Inflammatory macrophage (primary cell): ENCODE measurements at places on chromosomes 6 and 20.

- peak; percentile 84 for DNase-seq
Observed at GRCh38 chr20:23087587-23088251, 1.6 kb upstream of the CD93 start.

DNA sequence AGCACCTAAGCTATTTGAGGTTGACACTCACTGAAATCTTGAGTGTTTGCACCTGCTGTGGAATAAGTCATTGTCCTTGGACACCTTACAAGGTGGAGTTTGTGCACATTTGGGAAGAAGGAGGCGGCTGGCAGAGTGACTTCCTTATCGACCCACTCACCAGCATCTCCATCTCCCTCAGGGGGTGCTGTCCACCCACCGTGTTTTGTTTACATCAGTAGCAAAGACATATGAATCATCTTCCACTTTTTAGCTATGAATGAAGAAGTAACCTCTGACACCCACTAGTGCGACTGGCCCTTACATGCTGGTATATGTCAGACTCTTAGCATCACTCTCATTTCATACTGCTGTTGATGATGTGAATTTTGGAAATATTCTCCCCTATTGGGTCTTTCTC is 119.5 kb upstream of the SGK1 start:
- peak; percentile 96 for DNase-seq

DNA sequence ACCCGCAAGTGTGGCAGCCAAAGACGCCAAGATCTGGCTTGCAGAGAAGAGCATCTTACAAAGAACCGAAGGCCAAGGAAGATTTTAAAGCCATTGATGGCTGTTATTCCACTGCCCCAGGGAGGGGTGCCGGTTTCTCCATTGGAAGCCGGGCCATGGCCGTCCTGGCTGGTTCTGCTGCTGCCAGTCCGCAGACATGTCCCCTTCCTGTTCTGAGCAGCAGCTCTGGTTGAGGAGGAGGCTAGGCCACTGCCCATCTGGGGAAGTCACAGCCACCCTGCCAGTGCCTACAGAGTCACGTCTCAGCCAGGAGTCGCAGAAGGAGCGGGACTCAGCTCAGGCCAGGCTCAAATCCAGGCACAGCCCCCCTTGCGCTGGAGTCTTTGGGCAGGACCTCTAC is 42.6 kb upstream of the MRGBP start:
- DNase-seq: no peak

DNA sequence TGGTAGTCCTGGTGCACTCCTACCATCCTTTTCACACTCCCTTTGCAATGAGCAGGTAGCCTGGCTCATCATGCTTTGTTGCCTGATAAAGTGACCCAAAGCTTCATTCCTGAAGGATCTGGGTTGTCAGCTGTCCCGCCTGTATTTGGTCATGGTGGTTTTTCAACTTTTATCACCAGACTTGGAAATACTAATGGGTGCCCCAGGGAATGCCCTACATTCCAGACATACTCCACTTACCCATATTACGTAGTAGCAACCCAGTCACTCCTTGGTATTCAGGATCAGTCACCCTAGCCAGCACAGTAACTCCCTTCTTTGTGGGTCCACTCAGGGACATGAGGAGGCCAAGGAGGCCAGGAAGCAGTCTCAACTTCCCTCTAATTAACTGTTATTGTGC is 199.2 kb downstream of the MAFB start:
- DNase-seq: no peak

DNA sequence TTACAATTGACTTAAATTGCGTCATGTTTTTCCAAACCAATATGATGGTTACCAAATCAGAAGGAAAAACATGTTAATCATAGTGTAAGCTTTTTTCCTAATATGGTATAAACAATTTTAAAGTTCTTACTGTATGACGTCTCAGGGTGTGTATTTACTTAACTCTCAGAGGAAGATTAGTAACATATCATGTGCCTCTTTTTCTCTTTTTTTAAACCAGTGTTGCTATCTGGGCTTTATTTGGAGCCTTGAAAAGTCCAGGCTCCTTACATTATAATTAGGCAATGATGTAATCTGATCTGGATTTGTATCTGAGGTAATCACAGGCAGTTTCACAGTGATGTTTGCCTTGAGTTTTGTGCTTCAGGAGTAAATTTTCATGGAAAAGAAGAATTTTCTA is 20.4 kb upstream of the RAB23 start:
- DNase-seq: peak; percentile 24

- no peak for DNase-seq
Observed at GRCh38 chr6:150008588-150008987, 16.7 kb downstream of the RAET1L start.

DNA sequence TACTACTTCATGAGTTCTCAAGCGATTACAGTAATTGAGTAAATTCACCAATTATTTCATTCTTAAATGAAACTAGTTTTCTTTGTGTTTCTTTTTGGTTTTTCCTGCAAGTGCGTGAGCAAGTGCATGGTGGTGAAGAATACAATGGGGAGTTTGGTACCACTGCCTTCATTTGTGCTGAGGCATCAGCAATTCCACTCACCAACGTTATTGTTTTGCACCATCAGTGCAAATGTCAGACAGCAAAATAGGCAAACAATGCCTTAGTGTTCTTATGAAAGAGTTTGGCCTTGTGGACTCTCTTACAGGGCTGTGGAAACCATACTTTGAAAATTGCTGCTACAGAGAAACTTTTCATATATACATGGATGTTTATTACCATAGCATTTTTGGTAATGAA is 8.2 kb downstream of the CDH26 start:
- DNase-seq: no peak

DNA sequence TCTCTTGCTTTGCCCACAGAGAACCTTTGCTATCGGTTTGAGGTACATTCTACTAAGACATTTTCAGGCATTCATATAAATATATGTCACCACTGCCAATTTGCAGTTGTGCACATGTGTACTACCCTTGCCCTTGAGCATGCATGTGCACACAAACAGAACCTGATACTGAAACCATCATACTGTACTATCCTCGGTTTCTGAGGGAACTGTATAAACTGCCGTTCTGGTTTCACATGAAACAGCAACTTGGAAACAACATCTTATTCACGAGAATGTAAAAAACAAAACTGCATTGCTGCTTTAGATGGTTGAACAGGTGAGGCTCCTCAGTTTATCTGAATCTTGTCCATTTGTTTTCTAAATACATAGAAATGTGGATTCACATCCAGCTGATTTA is 151.2 kb upstream of the TMEM170B start:
- DNase-seq: no peak

DNA sequence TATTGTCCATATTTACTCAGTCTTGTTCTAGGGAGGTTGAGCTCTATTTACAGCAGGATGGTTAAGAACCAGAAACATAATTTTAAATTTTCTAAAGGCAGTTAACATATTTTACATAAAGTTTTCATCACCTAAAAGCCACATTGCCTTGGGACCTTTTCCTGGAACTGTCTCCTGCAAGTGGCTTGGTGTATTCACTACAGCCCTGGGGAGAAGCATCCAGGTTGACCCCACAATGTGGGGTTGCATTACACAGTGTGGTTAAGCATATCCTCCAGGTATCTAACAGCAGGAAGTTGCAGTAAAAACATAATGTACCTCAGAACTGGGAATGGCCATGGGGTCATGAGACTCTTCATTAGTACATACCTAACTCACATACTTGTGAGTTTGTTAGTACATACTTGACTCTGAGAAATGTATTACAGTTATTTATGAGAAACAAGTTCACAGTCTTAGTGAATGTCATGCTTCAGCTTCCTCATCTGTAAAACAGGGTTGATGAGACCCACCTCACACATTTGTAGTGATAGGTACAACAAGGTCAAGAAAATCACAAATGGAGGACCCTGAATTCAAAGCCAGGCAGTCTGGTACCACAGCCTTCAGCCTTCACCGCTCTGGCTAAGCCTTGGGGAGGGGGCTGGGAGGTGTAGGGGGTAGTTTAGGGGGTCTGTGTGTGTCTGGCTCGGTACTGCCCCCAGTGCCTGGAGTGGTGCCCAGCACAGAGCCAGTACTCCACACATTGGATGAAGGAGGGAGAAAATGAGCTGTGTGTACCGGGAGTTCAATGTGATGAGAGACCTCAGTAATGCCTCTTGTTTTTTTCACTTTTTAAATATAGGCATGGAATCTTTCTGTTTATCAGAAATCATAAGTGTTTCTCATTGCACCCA is 52.9 kb downstream of the KAT14 start:
- no peak for DNase-seq

GRCh38 chr6:135883536-135883935 is 32.0 kb downstream of the PDE7B start:
- no peak for DNase-seq
